Left kidney (tissue), 8 donors: ENCODE measurements at places on chromosomes 1 and 21.

DNA sequence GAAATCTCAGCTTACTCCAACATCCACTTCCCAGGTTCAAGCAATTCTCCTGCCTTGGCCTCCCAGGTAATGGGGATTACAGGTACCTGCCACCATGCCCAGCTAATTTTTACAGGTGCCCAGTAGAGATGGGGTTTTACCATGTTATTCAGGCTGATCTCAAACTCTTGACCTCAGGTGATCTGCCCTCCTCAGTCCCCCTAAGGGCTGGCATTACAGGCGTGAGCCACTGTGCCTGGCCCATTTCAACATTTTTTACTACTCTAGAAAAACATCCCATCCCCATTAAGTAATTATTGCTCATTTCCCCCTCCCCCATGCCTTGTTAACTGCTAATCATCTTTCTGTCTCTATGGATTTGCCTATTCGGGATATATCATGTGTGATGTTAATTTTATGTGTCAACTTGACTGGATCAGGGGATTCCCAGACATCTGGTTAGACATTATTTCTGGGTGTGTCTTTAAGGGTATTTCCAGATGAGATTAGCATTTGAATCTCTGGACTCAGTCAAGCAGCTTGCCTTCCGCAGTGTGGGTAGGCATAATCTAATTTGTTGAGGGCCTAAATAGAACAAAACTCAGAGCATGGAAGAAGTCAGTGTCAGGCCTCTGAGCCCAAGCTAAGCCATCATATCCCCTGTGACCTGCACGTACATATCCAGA is 33.0 kb upstream of the ZBTB8B start:
- no peak for DNase-seq

DNA sequence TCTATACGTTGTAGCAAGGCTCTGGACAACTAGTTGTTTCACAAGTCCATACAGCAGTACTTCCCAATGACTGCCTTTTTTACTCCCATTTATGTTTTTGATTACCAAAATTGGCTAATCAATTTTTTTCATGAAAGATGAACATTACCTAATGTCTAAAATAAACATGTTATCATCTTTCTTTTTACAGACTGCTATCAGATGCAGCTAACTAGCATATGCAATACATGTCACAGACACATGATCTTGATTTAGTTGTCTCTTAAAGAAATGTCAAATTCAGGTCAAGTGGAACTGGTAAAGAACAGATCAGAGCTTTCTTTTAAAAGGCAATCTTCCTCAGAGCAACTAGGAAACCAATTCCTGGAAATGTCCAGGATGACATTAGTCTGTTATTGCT is 630 bp upstream of the DBT start:
- DNase-seq: no peak

DNA sequence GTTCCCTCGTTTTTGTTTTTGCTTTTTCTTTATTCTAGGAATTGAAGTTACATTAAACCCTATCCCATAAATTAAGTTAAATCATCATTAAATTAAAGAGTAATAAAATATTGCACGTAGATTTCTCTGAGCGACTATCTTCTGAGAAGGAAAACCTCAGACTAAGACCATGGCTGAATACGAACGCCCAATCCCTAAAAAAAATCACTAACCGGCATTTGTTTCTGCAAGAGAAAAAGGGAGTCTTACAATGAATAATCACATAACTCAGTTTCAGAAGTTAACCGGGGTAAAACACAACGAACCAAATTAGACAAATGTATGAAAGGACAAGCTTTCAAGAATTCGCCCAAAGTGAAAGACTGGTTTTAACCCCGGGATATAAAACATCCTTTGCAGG is 1.3 kb downstream of the PIK3R3 start:
- peak; percentile 34 for DNase-seq

- no peak for DNase-seq
Observed at GRCh38 chr1:147334292-147334691, 91.8 kb downstream of the CHD1L start.

GRCh38 chr1:20763417-20763816 is 23.7 kb downstream of the HP1BP3 start:
- DNase-seq: no peak

- DNase-seq: no peak
Observed at GRCh38 chr1:18955131-18955440, 1.4 kb downstream of the IFFO2 start.

GRCh38 chr21:30126576-30126975 is 40.0 kb downstream of the CLDN17 start:
- DNase-seq: no peak

- no peak for DNase-seq
Observed at GRCh38 chr1:90926971-90927370, 94.9 kb downstream of the ZNF644 start.

GRCh38 chr1:102724741-102725140 is 383.6 kb downstream of the COL11A1 start:
- no peak for DNase-seq

- DNase-seq: no peak
Observed at GRCh38 chr1:54325284-54325683, 80.9 kb downstream of the SSBP3 start.

GRCh38 chr1:3560981-3561380 is 50.3 kb downstream of the MEGF6 start:
- no peak for DNase-seq

DNA sequence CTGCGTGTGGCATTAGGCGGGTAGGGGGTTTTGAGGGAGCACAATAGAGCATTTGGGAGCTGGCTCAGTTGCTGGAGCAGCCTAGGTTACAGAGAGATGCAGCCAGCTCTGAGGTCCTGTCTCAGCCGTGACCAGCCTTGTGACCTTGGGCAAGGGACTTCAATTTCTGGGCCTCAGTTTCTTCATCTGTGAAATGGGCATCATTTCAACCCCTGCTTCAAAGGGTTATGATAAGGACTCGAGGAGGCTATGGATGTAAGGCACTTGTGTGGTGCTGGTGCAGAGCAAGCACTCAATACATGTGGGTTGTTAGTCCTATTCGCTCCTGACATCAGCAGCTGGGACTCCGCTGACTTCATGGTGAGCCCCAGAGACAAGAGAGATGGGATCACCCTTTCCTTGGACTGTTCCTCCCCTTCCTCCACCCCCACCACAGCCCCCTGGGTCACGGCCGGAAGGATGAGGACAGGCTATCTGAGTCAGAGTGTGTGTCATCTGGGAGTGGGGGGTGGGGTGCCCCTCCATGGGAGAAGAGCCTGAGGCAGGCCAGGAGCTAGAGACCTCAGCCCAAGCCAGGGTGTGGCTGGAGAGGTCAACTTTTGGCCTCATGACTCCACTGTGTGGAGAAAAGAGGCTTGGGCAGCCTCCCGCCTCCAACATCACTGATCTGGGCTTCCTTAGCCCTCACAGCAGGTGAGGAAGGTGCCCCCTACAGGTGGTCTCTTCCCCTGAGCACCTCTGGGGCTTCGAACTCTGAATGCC is 71.4 kb upstream of the ZBTB40 start:
- DNase-seq: no peak

DNA sequence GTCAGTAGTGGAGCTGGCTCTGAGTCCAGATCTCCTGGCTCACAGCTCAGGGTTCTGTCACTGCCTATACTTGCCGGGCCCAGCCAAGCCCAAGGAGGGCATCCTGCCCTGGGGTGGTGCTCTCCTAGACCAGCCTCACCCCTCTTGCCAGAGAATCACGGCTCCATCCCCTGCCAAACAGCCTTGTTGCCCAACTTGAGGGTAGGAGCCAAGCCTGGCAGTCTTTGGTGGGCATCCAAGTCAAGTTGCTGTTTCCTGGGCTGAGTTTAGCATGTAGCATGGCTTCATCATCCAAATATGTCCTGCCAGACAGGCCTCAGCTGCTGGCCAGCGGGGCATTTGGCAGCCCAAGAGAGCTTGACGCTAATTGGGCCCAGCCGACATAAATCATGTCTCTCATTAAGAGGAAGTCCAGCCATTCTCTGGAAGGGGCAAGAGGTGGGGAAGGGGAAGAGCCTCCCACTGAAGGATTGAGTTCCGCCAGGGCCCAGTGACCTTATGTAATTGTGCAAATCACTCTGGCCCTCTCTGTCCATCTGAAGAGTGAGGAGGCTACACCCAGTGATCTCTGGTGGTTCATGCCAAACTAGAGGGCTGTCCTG is 22.6 kb upstream of the TRABD2B start:
- DNase-seq: no peak

- peak; percentile 42 for DNase-seq
Observed at GRCh38 chr1:187051618-187052232, 223.0 kb downstream of the PLA2G4A start.

- DNase-seq: no peak
Observed at GRCh38 chr1:81598623-81599022, 202.1 kb upstream of the ADGRL2 start.

GRCh38 chr1:245288796-245289195 is 134.0 kb downstream of the KIF26B start:
- no peak for DNase-seq

DNA sequence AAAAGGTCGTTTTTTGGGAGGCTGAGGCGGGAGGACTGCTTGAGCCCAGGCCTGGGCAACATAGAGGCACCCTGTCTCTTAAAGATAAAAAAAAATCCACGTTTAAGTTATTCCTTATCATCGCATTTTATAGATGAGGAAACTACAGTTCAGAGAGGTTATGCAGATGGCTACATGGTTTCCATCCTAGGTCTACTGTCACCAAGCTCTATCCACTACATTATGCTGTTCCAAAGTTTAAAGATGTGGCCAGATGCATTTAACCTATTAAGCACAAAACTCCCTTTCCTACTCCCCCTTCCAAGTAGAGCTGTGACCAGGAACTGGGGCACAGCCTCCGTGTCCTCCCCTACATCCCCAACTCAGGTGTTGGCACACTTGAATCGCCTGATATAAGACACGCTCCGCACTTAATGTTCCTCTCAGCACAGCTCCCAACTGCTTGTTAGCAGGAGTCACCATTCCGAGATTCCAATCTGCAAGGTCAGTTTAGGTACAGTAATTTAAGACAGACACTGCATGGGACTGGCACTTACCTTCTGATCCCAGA is 1.3 kb downstream of the TAF5L start:
- DNase-seq: no peak

- no peak for DNase-seq
Observed at GRCh38 chr1:60345621-60346020, 272.1 kb upstream of the C1orf87 start.

DNA sequence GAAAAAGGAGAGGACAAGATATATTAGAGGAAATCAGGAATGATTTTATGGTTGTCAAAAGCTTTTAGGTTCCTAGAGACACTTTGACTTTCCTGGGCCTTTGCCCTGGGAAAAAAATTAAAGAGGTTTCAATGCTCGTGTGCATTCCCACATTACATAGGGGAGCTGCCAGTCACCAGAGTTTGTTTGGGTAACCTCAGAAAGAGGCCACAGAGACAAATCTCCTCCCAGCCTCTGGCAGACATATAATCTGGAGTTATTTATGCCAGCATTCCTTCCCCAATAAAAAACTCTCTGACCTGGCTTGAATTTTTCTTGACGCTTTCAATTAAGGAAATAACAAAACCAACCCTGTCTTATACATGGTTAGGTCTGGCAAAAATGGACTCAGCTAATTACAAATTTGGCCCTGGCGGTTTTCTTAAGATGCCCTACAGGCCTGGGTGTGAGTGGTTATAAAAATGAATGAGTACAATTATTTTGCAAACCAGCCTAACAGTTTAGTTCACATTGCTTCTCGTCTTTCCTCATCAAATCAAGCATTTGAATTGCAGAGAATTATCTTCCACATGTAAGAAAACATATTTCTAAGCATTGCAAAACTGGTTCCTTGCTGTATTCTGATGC is 63.7 kb downstream of the WLS start:
- DNase-seq: no peak

DNA sequence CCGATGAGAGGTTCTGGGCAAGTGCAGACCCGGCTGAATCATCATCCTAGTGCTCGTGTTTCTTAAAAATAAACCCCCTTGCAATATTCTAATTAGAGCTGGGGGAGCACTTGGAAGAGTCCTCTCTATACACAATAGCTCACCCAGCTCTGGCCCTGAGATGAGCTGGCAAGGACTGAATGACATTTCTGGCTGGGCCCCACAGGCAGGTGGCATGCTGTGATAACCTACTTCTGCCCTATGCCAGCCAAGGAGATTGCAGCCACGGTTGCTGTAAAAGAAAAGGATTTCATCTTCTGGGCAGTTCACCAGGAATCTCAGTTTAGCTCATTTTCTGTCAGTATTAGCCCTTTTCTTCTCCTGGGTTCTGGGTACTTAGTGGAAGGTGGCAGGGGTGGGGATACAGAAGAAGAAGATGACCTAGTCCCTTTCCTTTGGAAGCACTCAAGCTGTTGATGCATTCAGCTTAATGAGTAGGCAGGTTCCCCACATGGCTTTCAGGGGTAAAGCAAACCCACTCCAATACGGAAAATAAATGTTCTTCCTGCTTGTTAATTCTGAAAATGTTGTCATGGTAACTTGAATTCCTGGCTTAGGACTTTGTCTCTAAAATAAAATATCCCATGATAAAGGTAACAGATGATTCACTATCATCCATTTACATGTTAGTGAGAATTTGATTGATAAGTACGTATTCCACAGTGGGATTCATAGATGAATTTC is 32.2 kb downstream of the VASH2 start:
- DNase-seq: no peak

- DNase-seq: no peak
Observed at GRCh38 chr1:24020470-24020869, 40.3 kb upstream of the SRSF10 start.

DNA sequence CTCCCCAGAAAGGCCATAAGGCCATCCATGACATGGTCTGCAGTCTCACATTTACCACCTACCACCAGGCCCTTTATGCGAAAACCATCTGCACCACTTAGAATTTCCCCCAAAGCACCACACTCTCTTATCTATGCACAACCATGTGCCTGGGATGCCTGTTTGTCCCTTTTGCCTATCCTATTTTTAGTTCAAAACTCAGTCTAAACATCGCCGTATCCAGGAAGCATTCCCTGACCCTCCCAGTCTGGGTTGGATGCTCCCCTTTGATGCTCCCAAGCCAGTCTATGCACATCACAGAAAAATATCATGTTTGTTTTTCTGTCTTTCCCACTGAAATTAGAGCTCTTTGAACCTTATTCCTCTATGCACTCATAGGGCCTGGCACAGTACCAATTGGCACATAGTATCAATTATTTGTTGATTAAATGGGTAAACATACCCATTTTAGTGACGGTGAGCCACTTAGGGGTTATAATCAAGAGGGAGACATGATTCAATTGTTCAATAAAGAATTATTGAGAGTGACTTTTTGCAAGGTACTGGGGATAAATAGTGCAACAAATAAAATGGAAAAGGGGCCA is 6.7 kb downstream of the MPL start:
- no peak for DNase-seq

DNA sequence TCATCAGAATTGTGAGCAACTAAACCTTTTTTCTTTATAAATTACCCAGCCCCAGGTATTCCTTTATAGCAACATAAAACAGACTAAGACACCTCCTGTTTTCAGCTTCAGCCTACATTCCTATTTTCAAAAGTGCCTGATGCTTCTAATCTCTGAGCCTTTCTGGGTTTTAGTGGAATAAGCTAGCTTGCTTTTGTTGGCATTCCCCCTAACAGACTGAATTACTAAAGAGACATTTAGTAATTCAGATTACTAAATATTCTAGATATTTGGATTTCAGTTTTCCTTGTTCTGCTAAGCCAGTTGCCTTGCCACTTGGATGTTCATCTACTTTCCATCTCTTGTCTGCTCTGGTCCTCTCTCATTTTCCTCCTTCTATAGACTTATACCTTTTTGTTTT is 10.5 kb upstream of the GNG12 start:
- DNase-seq: no peak
